Thoracic aorta (tissue), 2 donors: ENCODE measurements at places on chromosomes 5 and 9. TPM values are rescaled to one million over a fixed set of nuclear protein-coding genes. Genes with fewer than 3 reads are reported as not detected.

The OLFML2A gene
- total RNA-seq: 5.4 TPM

The NEURL1B gene
- 17.6 TPM for total RNA-seq

The AK8 gene
- total RNA-seq: 0.42 TPM

The GABRA6 gene
- not detected for total RNA-seq

The C5orf58 gene
- total RNA-seq: not detected

The PPP3R2 gene
- total RNA-seq: not detected

The HTR4 gene
- total RNA-seq: 3.9 TPM

The SEMA6A gene
- 7.4 TPM for total RNA-seq

The SHISAL2B gene
- not detected for total RNA-seq

The TMEM141 gene
- 12.8 TPM for total RNA-seq

The C8G gene
- not detected for total RNA-seq

The ADAMTS13 gene
- 6.0 TPM for total RNA-seq

The ADAMTS16 gene
- total RNA-seq: not detected

The ANKRD31 gene
- 0.14 TPM for total RNA-seq

The NUTM2G gene
- not detected for total RNA-seq

The SKIC3 gene
- 53.2 TPM for total RNA-seq

The SLC12A2 gene
- total RNA-seq: 25.8 TPM

The TMEM171 gene
- total RNA-seq: not detected

The ADAMTS19 gene
- not detected for total RNA-seq
